Activated CD4-positive, CD25-positive, alpha-beta regulatory T cell (primary cell): ENCODE measurements at places on chromosomes 16 and 17.

DNA sequence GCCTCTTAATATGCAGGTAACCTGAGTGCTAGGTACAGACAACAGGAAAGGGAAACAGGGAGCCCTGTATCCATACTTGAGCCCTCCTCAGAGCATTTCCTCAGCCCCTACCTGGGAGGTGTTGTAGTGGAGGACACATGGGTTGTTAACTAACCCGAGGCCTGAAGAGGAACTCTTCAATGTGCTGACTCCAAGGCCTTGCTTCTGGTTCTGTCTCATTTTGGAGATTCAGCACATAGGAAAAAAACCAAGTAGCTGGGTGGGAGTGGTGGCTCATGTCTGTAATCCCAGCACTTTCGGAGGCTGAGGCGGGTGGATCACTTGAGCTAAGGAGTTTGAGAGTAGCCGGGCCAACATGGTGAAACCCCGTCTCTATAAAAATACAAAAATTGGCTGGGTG, 24.8 kb downstream of the SNX11 start:
- DNase-seq = no peak

GRCh38 chr17:29140631-29141513, 39.3 kb downstream of the MYO18A start:
- peak; percentile 38 for DNase-seq

DNA sequence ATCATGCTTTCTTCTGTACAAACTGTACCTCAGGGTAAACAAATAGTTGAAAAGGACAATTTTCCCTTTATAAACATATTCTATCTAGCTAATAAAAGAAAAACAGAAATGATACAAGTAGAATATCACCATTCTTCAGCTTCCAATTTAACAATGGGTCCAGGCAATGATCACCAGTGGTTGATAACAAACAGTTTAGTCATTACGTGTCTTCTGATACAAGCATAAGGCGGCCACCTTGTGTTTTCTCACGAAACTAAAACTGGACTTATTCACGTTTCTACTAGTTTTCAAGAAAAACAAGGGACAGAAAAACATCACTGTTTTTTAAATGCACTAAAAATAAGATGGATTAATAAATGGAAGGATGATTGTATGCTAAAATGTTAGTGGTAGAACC, 58.3 kb downstream of the STH start:
- no peak for DNase-seq

DNA sequence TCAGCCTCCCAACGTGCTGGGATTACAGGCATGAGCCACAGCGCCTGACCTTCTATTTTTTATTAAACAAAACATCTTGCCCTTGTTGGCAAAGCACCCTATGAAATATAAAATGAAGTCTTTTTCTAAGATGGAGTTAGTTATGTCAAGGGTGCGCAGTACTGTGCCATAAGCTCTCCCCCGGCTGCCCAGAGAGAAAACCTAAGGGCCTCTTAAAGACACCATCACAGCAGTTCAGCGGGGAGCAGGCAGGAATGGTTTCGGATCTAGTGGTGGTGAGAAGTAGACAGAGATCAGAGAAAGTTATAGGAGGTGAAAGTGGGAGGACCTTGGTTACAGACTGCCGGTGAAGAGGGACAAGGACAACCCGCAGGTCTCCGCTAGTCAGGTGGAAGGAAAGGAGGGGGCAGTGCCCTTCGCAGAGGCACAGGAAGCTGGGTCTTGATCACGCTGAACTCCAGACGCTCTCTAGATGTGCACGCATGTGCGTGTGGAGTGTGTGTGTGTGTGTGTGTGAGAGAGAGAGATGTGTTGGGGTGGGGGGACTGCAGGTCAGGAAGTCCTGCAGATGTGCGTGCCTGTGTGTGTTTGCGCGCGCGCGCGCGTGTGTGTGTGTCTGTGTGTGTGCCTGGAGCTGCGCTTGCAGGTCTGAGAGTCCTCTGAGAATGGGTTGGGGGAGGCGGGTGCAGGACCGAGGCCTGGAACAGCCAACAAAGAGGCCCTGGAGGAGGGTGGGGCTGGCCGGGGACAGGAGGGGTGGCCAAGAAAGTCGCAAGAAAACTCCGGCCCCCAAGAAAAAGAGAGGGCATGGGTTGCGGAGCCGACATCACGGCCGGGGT, 748 bp upstream of the CMTM3 start:
- peak; percentile 37 for DNase-seq

DNA sequence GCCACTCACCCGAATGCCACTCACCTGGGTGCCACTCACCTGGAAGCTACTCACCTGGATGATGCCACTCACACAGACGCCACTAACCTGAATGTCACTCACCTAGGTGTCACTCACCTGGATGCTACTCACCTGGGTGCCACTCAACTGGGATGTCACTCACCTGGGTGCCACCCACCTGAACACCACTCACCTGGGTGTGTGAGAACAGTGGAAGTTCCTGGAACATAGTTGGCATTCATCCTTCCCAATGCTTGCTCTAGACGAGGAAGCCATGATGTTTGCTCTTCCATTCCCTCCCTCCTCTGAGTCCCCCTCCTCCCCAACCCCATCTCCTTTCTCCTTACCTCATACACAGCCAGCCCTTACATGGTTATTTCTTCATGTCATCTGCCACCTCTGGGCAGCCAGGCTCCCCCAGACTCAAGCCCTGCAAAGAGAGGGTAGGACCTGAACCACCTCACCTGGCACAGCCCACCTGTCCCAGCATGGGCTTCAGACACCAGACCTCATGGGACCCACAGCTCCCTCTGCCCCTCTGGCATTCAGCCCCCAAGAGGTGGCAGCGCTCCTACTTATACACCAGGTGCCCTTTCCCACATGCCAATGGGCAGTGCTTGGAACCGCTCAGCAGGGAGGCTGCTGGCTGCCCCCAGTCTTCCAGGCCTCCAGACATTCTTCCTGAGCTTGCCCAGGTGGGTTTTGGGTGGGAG, 171.8 kb upstream of the FOXF1 start:
- DNase-seq = no peak

DNA sequence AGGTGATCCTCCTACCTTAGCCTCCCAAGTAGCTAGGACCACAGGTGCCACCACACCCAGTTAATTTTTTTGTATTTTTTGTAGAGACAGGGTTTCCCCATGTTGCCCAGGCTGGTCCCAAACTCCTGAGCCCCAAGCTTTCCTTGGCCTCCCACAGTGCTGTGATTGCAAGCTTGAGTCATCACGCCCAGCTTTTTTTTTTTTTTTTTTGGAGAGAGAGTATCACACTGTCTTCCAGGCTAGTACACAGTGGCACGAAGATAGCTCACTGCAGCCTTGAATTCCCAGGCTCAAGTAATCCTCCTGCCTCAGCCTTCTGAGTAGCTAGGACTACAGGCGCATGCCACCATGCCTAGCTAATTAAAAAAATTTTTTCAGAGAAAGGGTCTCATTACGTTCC, 27.2 kb downstream of the HEATR9 start:
- DNase-seq = no peak

DNA sequence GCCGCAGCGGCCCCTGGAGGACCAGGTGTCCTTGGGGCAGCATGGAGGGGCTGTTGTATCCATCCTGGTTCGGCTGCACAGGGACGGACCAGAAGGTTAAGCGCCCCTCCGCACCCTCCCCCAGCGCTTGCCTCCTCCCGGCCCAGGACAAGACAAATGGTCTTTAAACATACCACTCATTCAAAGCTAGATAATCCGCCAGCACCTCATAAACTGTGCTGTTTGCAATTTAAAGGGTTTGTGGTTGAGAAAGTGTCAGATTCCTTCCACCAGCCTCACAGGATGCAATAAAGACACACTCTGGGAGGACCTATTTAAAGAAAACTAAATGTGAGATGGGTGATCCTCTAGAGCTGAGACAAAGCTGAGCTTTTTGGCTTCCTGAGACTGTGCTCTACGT, 426.2 kb upstream of the EEF2KMT start:
- no peak for DNase-seq

- DNase-seq = no peak
These were observed 44.2 kb downstream of the USP22 start for GRCh38 chr17:20998571-20999043.

DNA sequence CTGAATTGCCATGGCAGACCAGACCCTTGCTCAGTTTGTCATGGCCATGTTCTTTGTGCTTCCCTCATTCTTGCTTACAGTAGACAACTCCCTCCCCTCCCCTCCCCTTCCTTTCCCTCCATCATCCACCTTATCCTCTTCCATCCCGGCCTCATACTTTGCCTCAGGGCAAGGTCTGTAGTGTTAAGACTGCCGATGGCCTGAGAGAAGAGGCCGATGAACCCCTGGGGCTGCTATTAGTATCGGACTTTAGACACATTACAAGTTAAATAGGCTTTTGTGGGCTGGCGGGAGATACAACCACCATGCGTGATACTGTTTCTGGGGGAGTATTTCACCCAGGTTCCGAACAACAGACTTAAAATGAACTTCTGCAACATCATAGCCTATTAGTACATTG, 364.5 kb upstream of the ZFHX3 start:
- DNase-seq = no peak

GRCh38 chr16:10738231-10739077, 5.2 kb upstream of the NUBP1 start:
- no peak for DNase-seq

- DNase-seq = no peak
These were observed 43.3 kb upstream of the CHMP6 start for GRCh38 chr17:80948019-80948975.

- peak; percentile 43 for DNase-seq
These were observed 2.4 kb downstream of the FBRS start for GRCh38 chr16:30660424-30661261.

DNA sequence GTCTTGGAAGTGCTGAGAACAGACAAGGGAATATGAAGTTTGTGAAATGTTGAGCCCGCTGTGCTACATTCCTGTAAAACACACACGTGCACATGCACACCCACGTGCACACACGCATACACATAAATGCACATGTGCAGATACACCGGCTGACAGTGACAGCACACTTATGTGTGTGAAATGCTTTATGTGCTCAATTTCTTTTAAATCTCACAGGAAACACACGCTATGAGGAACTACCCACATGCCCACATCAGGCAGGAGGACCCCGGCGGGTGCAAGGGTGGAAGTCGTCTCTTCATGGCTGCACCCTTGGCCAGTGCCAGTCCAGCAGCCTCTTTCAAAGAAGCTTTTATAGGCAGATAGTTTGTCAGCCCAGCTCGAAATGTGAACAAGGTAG, 561 bp upstream of the WFDC1 start:
- no peak for DNase-seq

GRCh38 chr16:58098207-58099096, 30.7 kb downstream of the CFAP20 start:
- no peak for DNase-seq
